ENCODE measurements at places on chromosomes 11 and 22.
A peak's percentile ranks its signal among the peaks of the same experiment; 100 is the strongest.

DNA sequence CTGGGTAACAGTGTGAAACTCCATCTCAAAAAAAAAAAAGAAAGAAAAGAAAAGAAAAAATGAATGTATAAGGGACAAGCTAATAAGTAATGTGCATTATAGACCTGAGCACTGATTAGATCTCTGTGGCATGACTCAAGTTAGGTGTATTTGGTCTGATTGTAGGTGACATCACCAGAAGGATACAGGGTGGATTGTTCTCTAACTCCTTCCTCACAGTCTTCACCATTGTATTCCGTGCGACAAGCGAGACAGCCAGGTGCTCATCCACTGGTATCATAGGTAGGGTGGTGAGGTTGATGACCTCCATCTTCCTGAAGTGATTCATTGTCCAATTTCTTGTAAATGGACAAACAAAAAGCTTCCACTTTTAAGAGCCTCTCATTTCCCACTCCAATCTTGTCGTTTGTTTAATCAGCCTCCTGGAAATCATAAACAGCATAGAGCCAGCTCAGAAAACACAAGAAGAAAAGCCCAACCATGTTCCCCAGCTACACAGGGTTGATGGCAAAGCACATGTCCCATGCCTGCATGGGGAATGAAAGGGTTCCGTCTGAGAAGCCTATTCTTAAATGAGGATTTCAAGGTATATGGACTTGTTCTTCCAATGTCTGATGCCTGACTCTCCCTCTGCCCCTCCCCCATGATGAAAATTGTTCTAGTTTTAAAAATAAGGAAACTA is 6.2 kb downstream of the FAM227A start:
- no peak for DNase-seq

DNA sequence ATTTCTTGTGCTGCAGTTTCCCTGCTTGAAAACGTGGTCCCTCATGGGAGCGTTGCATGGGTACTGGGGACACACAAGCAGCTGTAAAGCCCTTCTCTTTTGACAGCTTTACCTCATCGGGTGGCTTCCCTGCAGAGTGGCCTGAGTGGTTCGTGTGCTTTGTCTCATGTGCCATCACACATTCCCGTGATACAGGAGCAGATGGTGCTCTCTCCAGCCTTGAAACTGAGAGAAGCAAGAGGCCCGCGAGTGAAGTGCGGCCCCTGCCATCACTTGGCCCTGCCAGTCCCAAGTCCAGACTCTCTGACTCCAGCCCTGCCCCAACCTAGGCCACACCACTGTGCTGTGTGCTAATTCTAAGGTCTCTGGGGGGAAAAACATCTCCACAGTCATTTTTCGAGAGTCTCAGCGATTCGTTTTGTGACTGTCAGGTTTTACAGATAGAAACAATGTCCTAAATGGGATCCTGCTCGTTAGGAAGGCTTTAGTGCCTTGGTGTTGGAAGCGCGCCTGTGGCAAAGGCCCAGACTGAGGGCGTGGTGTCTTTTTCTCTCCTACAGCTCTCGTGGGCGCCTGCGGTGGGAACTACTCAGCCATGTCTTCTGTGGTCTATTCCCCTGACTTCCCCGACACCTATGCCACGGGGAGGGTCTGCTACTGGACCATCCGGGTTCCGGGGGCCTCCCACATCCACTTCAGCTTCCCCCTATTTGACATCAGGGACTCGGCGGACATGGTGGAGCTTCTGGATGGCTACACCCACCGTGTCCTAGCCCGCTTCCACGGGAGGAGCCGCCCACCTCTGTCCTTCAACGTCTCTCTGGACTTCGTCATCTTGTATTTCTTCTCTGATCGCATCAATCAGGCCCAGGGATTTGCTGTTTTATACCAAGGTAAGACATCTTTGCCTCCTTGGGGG is 64.2 kb downstream of the KREMEN1 start:
- no peak for DNase-seq

DNA sequence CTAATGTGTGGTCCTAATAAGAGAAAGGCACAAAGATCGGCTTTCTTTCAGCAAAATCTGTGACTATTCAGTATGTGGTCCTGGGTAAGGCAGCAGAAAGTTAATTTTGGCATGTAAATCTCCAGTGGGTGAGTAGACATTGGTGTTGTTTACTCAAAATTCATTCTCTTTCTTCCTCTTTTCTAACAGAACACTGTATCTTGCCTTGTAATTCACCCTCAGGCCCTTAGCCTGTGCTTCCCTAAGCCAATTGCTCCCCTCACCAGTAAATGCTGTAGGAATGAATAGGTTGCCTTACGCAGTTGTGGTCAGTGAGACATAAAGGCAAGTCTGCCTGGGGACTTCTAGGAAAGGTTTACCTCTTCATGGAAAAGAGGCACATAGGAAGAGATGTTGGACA is 49.9 kb upstream of the PDE3B start:
- DNase-seq, result no peak

DNA sequence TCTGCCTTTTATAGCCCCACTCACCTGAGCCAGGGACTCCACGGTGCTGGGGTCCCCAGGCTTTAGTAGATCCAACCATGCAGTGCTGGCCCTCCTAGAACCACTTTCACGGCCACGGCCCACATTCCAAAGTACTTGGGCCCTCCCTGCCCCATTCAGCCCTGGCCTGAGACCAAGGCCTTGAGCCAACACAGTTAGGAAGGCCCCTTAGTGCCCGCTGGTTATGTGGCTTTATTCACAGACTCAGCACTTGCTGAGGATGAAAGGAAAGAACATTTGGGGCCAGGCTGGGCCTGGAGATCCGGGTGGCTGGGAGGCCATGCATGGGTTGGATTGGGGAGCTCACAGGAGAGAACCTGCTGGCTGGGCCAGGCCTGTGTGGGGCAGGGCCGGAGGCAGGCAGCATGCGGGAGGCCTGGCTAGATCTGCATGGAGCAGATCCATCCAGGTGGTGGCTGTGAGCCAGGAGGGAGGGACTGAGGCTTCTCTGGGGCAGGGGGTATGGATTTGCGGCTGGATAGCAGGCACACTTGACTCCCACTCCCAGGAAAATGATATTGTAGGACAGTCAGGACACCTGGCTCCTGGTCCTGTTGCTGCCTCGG is 12.6 kb downstream of the CHRM1 start:
- DNase-seq, result no peak

GRCh38 chr11:124942466-124943253 is 6.8 kb upstream of the HEPACAM start:
- DNase-seq, result no peak

GRCh38 chr22:18023509-18024275 is 669 bp downstream of the MICAL3 start:
- DNase-seq, result peak; percentile 91

DNA sequence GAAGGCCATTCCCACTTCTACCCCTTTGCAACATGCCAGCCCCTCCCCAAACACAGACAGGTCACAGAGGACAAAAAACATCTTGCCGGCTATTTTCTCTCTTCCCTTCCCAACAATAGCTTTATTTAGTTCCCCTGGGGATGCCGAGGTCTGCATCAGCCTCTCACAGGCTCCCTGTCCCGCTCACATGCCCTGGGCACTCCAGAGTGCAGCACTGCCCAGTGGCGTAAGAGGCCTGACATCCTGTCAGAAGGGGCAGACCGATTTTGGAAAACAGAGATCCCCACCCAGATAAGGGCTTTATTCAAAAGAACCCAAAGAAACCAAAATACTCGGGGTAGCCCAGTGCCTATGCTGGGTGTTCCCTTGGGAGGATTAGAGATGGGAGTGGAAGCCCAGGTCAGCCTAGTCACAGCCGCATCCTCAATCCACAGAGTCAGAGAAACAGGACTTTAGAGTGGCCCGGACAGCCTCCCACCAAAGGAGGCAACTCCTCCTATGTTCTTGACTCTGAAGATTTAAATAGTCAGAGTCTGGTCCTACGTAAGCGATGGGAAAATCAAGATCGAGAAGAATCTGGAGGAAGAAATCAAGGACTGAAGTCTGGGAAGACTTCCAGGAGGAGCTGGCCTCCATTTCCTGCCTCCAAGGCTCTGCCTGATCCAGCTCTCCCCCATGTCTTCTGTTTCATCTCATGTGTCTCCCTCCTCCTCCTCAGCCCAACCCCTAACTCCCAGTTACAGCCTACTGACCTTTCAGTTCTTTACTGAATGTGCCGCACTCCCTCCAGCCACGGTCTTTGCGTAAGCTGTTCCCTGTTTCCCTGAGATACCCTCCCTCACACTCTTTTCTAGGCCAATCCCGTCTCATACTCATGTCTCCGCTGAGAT is 129.3 kb downstream of the FBXO7 start:
- no peak for DNase-seq

DNA sequence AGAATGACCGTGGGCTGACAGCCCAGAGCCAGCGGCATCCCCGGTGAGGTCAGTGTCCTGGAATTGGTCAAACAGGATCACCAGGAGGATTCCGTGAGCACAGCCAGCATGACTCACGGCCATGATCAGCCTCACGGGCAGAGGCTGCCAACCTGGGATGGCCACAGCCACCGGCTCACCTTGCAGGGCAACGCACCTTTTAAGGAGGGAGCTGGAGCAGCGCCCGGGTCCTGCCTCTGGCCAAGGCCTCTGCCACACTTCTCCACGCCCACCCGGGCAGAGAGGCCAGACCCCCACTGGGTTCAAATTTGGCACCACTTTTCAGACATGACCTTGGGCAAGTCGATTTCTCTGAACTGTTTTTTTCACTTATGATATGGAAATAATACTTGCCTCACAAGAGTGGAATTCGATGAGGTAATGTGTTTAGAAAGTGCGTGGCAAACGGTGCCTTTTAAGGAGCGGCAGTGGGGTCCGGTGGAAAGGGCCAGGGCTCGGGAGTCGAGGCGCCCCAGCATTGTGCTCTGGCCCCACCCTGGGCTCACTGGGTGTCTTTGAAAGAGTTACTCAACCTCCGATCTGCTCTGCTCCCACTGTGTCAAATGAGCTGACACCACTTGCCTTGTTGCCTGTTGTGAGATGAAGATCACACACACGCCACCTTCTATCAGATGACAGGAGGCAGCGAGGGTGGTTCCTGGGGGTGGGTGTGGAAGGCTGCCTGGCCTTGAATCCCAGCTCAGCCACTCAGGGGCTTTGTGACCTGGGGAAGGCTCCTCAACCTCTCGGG is 16.0 kb downstream of the TXN2 start:
- DNase-seq, result peak; percentile 97

- DNase-seq, result no peak
Measured at GRCh38 chr22:47161631-47162030, 399.2 kb downstream of the TBC1D22A start.

DNA sequence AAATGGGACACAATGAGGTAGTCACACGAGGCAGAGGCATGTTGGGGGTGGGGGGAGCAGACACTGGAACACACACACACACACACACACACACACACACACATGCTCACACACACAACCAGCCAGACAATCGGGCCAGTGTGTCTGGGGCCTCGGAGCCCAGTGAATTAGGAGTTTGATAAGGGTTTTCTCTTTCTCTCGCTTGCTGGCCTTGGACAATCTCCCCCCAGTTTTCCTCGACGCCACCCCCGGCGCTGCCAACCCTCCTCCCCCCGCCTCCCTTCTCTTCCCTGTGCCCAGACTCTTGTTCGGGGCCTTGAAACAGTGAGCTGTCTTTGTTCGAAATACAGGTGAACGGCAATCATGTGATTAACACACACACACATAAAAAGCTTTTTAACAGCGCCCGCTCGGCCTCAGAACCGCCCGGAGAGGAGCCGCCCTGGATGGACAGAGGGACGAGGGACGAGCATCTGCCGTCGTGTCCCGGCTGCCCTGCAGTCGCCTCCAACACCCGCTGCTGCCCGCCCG is 1.5 kb upstream of the SOX10 start:
- DNase-seq, result no peak

- DNase-seq, result no peak
Measured at GRCh38 chr11:123069908-123070821, 8.2 kb upstream of the HSPA8 start.

GRCh38 chr22:31393893-31394292 is 5.5 kb upstream of the DRG1 start:
- DNase-seq, result no peak

GRCh38 chr11:85123752-85124231 is 503.4 kb downstream of the DLG2 start:
- no peak for DNase-seq

DNA sequence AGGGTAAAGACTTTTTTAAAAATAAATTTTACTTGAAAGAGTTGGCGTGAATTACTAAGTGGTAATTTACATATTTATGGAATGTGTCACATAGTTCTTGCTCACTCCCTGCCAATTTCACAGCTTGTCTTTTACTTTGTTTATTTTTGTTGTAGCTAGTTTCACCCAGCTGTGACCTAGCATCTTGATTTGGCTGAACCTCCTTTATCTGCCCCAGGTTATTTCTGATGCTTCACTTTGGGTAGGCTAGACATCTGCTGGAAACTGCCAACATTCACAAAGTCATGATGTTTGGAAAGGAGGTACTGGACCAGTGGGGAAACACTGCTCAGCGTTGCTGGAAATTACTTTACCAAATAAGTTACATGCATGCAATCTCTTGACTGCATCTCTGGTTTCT is 1676.0 kb upstream of the RAG2 start:
- DNase-seq, result no peak

DNA sequence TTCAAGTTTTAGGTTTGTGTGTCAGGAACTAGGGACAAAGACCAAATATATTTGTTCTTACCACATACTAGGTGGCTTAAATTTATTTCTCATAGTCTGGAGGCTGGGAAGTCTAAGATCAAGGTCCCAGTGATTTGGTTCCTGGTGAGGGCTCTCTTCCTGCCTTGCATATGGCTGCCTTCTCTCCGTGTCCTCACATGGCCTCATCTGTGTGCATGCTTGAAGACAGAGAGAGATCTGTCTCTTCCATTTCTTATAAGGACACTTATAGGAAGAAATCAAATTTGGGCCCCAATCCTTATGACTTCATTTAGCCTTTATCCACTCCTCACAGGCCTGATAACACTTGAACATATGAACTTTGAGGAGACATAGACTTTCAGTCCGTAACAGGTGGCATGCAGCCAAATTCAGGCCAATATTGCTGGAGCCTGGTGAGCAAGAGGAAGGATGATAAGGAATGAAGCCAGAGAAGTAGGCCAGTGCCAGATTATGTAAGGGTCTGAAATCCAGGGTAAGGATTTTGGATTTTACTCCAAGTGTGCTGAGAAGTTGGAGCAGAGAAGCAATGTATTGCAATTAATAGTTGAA is 35.1 kb downstream of the TTC17 start:
- DNase-seq, result no peak

DNA sequence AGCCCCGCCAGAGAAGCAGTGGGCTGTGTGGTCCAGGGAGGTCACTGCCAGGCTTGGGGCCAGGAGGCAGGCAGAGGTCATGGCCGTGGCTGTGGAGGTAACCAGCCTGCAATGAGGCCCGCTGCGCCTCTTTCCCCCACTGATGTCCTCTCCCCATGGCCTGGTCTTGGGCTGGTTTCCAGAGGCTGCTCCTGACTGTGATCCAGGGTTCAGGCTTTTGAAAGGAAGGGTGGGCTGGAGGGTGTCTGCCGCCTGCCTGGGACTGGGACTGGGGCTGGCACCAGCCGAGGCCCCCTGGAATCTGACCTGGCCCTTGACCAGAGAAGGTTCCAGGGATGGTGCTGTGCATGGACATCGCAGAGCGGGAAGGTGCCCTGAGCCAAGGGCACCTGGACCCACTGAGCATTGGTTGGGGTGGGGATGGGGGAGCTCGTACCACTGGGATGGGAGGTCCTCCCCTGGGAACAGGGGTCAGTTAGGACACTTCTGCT is 59.6 kb upstream of the THY1 start:
- DNase-seq, result no peak

GRCh38 chr11:127791844-127792243 is 791.3 kb upstream of the KIRREL3 start:
- DNase-seq, result no peak

All from HCEC 1CT (cell line).